Stomach (tissue), 19 donors: ENCODE measurements at places on chromosomes 1 and 21. TPM values are rescaled to one million over a fixed set of nuclear protein-coding genes. Genes with fewer than 3 reads are reported as not detected.

B4GALT2 gene
- 25.4 TPM for total RNA-seq

SLC16A4 gene
- total RNA-seq: 0.89 TPM

CGN gene
- total RNA-seq: 21.4 TPM

CFHR4 gene
- total RNA-seq: not detected

PCNX2 gene
- 33.6 TPM for total RNA-seq

DNA sequence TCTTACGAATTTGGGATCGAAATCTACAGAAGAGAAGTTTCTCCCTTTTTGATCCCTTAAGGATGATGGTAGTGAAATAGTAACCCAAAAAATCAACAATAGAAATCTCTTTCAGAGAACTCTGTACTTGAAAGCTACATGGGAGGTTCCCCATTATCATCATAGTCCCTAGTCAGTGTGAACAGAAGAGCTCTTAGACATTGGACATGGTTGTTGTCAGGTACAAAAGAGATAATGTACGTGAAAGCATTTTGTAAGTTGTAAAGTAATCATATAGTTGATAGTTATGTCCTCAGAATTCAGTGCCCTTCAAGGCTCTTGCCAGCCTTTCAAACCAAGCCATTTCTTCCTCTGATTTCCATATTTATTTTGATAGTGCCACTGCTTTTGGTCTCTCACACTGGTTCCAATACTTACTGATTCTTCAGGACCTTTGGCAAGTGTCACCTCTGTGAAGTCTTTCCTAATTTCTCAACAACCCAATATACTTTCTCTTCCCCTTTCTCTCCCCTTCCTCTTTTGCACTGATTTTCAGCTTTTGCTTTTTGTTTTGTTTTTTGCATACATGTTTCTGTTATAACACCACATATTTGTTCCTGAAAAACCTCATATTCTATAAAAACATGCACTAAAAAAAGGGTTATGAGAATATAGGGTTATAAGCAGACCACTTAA is 22.4 kb downstream of the VPS45 start:
- H3K4me1 ChIP-seq: no peaks in the 10 kb centered on the region
- no peak for DNase-seq
- peaks cover 73% of the 10 kb centered on the region for H3K36me3 ChIP-seq
- no peak overlapping the region for H3K27ac ChIP-seq
- H3K27me3 ChIP-seq: no peaks in the 10 kb centered on the region

- no peak for DNase-seq
- no peaks in the 10 kb centered on the region for H3K4me1 ChIP-seq
- no peaks in the 10 kb centered on the region for H3K27me3 ChIP-seq
Observed at GRCh38 chr21:32641710-32642698, 29.8 kb upstream of the CFAP298 start.

- H3K27ac ChIP-seq: peak overlapping the region; percentile 77
- no peak overlapping the region for H3K4me3 ChIP-seq
- peaks cover 19% of the 10 kb centered on the region for H3K4me1 ChIP-seq
- peak; percentile 75 for DNase-seq
- H3K27me3 ChIP-seq: no peaks in the 10 kb centered on the region
Observed at GRCh38 chr21:44051462-44051941, 39.4 kb downstream of the TRAPPC10 start.

DNA sequence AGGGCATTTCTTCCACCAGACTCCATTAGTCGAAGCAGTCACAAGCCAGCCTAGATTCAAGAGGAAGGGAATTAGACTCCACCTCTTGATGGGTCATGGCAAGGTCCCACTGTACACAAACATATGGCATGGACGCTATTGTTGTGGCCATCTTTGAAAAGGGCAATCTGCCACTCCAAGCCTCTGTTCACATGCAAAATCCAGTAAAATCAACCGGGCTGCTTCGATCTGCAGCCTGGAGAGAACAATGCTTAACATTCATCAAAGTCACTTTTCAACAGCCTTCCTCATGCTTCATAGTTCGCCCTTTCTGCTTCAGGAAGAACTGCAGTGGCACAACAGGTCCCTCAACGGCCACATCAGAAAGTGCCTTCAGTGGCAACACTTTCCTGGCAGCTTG is 28.0 kb upstream of the GJB5 start:
- H3K27ac ChIP-seq: no peak overlapping the region
- peaks cover 68% of the 10 kb centered on the region for H3K27me3 ChIP-seq
- no peaks in the 10 kb centered on the region for H3K36me3 ChIP-seq
- no peak for DNase-seq
- no peak overlapping the region for H3K4me3 ChIP-seq

- H3K36me3 ChIP-seq: no peaks in the 10 kb centered on the region
- no peak for DNase-seq
- no peaks in the 10 kb centered on the region for H3K4me1 ChIP-seq
- H3K27ac ChIP-seq: no peak overlapping the region
Observed at GRCh38 chr21:38039841-38040240, 123.6 kb upstream of the KCNJ6 start.

GRCh38 chr21:24628046-24628445 is 979.2 kb downstream of the MRPL39 start:
- H3K4me3 ChIP-seq: no peak overlapping the region
- no peak overlapping the region for H3K27ac ChIP-seq
- no peak for DNase-seq
- H3K27me3 ChIP-seq: no peaks in the 10 kb centered on the region
- H3K36me3 ChIP-seq: no peaks in the 10 kb centered on the region
- H3K4me1 ChIP-seq: no peaks in the 10 kb centered on the region

- no peak overlapping the region for H3K4me3 ChIP-seq
- DNase-seq: no peak
- no peaks in the 10 kb centered on the region for H3K36me3 ChIP-seq
- H3K27me3 ChIP-seq: no peaks in the 10 kb centered on the region
- H3K27ac ChIP-seq: peak overlapping the region; percentile 31
Observed at GRCh38 chr1:61121631-61122030, 39.3 kb downstream of the NFIA start.

DNA sequence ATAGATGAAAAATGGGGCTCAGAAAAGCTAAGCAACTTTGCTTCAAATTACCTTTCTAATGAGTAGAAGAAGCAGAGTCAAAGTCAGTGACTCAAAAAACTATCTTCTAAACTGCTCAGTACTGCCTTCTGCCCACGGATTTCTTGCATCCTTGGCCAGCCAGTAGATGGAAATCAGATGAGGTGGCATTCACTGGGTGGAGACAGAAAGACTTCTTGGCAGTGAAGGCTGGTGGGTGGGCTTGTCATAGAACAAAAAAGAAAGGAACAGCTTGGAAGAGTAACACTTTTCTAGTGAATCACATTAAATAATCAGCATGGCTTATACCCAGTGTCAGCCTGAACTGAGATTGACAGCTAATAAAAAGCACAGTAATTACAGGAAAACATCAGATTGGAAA is 170.7 kb downstream of the ST6GALNAC5 start:
- no peak for DNase-seq
- no peaks in the 10 kb centered on the region for H3K36me3 ChIP-seq
- no peak overlapping the region for H3K4me3 ChIP-seq
- no peaks in the 10 kb centered on the region for H3K27me3 ChIP-seq
- H3K4me1 ChIP-seq: no peaks in the 10 kb centered on the region

DNA sequence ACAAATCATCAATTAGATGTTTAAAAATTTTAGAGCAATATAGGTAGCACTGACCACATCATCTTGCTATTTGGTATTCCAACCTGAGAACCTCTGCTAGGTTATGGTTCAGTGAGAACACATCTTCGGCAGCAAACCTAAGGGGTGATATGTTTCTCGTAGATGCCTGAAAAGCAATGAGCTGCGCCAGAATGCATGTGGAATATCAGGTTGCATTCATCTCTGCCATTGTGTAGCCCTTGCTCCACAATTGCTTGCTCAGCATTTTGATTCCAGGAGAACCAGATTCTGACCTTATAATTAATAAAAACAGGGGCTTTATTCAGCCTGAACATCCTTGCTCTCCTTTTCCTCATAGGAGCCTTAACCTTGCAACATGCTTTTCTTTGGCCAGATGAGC is 408.1 kb downstream of the USH2A start:
- H3K36me3 ChIP-seq: no peaks in the 10 kb centered on the region
- H3K27me3 ChIP-seq: no peaks in the 10 kb centered on the region

DNA sequence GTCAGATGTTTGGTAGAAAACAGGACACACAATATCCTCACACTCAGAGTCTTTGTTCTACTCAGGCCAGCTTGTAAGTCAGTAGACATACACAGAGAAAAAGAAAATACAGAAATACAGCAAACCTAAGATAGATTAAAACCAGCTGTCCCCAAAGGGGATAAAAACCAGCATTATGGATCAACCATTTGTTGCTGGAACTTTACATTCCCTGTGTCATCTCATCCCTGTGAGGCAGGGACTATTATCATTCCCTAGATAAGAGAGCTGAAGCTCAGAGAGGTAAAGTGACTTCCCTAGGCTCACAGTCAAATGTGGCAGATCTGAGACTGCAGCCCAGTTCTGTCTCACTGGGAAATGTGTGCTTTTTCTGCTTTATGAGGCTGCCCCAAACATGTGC is 80.7 kb downstream of the DMRTA2 start:
- H3K4me1 ChIP-seq: no peaks in the 10 kb centered on the region
- H3K4me3 ChIP-seq: no peak overlapping the region
- DNase-seq: no peak
- no peak overlapping the region for H3K27ac ChIP-seq

DNA sequence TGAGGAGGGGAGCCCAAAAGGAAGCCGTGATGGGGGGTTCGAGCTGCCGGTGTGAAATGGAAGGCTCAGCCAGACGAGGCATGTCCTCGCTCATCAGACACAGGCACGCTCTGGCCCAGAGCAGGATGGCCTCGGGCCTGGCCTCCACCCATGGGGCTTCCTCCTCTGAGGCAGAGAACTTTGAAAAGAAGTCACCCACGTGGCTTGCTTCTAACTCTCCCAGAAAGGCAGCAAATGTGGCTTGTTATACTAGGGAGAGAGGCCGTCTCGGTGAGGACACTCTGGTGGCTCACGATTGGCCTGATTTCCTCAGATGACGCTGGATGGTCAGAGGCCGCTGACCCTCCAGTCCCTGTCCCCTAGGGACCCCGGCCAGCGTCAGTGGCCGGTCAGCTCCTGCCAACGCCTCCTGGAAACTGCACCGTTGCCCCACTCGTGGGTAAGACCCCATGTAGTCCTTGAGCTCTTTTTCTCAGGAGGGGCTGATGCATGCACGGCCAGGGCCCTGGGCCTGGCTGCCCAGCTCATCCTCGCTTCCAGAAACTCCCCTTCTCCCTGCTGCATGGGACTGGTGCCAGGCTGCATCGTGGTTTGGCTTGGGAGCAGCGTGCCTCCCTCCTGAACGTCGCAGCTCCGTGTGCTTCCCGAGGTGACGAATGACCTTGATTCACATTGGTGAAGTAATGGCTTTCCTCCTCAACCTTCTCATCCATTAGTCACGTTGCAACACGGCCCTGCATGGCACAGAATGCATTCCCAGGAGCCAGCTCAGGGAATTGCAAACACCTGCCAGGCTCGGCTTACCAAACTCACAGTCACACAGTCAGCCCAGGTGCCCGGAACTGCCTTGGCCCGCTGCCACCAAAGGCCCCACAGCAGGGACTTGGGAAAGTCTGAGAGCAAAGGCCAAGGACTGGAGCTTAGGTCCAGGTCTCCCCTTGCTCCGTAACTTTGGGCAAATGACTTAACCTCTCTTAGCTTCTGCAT is 58.8 kb downstream of the TOMM20 start:
- peaks cover 46% of the 10 kb centered on the region for H3K4me1 ChIP-seq
- no peak overlapping the region for H3K4me3 ChIP-seq
- no peaks in the 10 kb centered on the region for H3K36me3 ChIP-seq
- H3K27me3 ChIP-seq: no peaks in the 10 kb centered on the region
- peak overlapping the region; percentile 90 for H3K27ac ChIP-seq

GRCh38 chr1:228478912-228479711 is 8.1 kb upstream of the RNF187 start:
- no peaks in the 10 kb centered on the region for H3K36me3 ChIP-seq
- DNase-seq: no peak
- no peaks in the 10 kb centered on the region for H3K27me3 ChIP-seq
- no peaks in the 10 kb centered on the region for H3K4me1 ChIP-seq
- peak overlapping the region; percentile 20 for H3K27ac ChIP-seq

DNA sequence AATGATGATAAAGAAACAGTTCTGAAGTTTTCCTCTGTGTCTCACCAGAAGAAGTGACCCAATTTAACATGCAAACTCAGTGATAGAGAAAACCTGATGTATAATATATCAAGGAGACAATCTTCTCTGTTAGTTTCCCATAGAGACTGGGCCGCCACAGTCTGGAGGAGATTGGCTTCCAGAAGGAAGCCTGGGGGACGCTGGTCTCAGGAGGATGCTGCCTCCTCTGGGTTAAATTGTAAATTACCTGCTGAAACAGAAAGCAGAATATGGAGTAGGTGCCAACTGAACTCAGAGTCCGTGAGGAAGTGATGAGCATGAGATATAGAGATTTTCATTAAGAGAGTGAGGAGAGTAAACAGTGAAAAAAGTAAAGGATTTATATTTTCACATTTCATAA is 15.8 kb downstream of the OR14I1 start:
- H3K4me3 ChIP-seq: no peak overlapping the region
- no peaks in the 10 kb centered on the region for H3K4me1 ChIP-seq
- no peaks in the 10 kb centered on the region for H3K27me3 ChIP-seq
- no peak for DNase-seq

DNA sequence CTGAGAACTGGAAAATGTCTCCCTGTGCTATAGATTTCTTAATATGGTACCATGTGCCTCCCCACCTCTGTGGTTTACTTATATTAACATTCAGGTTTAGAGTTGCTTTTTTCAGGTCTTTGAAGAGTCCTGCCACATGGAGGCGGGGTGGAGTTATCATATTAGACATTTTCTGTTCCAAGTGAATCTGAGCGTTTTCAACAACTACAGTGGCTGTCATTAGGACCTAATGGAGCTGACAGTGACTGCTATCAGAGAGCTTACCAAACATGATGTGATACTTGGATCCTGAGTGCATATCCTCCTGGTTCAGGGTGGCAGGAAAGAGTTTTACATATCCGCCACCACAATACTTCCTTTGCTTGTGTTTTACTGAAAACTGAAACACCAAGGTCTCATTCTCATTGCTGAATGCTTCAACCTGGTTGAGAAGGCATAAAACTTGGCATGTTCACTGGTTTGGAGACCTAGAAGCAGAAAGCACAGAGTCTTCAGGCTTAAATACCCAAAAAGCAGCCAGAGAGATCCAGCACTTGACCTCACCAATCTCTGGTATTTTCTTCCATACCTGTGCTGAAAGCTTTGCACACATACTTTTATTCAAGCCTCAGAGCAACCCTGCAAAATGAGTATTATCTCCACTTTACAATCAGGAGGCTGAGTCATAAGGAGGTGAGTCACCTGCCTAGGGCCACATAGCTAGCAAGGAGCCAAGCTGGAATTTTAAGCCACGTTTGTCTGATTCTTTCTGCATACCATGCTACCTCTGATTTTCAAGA is 47.4 kb upstream of the OSBPL9 start:
- peaks cover 43% of the 10 kb centered on the region for H3K4me1 ChIP-seq
- no peaks in the 10 kb centered on the region for H3K27me3 ChIP-seq
- H3K36me3 ChIP-seq: no peaks in the 10 kb centered on the region

GRCh38 chr1:1841575-1841995 is 49.3 kb downstream of the GNB1 start:
- H3K27me3 ChIP-seq: no peaks in the 10 kb centered on the region
- H3K27ac ChIP-seq: peak overlapping the region; percentile 44
- H3K4me3 ChIP-seq: no peak overlapping the region
- H3K4me1 ChIP-seq: peaks cover 71% of the 10 kb centered on the region
- no peak for DNase-seq

GRCh38 chr1:81455481-81455880 is 345.3 kb upstream of the ADGRL2 start:
- no peak overlapping the region for H3K4me3 ChIP-seq
- no peak for DNase-seq
- H3K36me3 ChIP-seq: no peaks in the 10 kb centered on the region
- H3K27me3 ChIP-seq: no peaks in the 10 kb centered on the region

GRCh38 chr1:231139659-231140654 is 21.9 kb upstream of the TRIM67 start:
- H3K4me3 ChIP-seq: no peak overlapping the region
- H3K4me1 ChIP-seq: no peaks in the 10 kb centered on the region
- H3K27me3 ChIP-seq: no peaks in the 10 kb centered on the region
- H3K36me3 ChIP-seq: no peaks in the 10 kb centered on the region
- DNase-seq: peak; percentile 58
